Left lung (tissue), 14 donors: ENCODE measurements at places on chromosomes 4 and X. TPM values are rescaled to one million over a fixed set of nuclear protein-coding genes. Genes with fewer than 3 reads are reported as not detected.

Gene GSPT2
- polyA plus RNA-seq = 14.3 TPM

Gene EDNRA
- 108 TPM for polyA plus RNA-seq

Gene MPP1
- 52.3 TPM for polyA plus RNA-seq

Gene LONRF3
- 4.3 TPM for polyA plus RNA-seq

Gene GLOD5
- 1.7 TPM for polyA plus RNA-seq

Gene TCEANC
- polyA plus RNA-seq = 6.5 TPM

Gene SERTM2
- polyA plus RNA-seq = not detected

Gene BEX3
- polyA plus RNA-seq = 376 TPM

Gene CXorf51B
- not detected for polyA plus RNA-seq

Gene CXorf49
- polyA plus RNA-seq = not detected

Gene CORIN
- 2.8 TPM for polyA plus RNA-seq

Gene PDGFC
- polyA plus RNA-seq = 30.5 TPM

Gene HS6ST2
- 19.2 TPM for polyA plus RNA-seq

Gene PIN4
- polyA plus RNA-seq = 28.2 TPM

Gene DCAF12L2
- polyA plus RNA-seq = 0.21 TPM

Gene NEUROG2
- polyA plus RNA-seq = not detected

Gene PNMA6F
- polyA plus RNA-seq = not detected

Gene HHIP
- polyA plus RNA-seq = 39.8 TPM

Gene BEND2
- polyA plus RNA-seq = 0.17 TPM

Gene CXCL8
- polyA plus RNA-seq = 2.5 TPM

Gene GPRIN3
- 2.2 TPM for polyA plus RNA-seq

Gene NSG1
- polyA plus RNA-seq = 58.2 TPM

Gene ZFYVE28
- polyA plus RNA-seq = 4.2 TPM

Gene GPR143
- polyA plus RNA-seq = 4.9 TPM

Gene UCHL1
- polyA plus RNA-seq = 12.3 TPM

Gene CEP44
- polyA plus RNA-seq = 28.6 TPM

Gene AFM
- polyA plus RNA-seq = not detected

Gene GLUD2
- 3.4 TPM for polyA plus RNA-seq

Gene PPP4R3C
- polyA plus RNA-seq = not detected

Gene XK
- polyA plus RNA-seq = 4.1 TPM

Gene ANXA10
- polyA plus RNA-seq = not detected

Gene HEPH
- 57.0 TPM for polyA plus RNA-seq

Gene SLC6A8
- polyA plus RNA-seq = 12.1 TPM

Gene NEIL3
- polyA plus RNA-seq = 4.1 TPM

Gene NPY2R
- polyA plus RNA-seq = 0.10 TPM

Gene YY2
- 4.6 TPM for polyA plus RNA-seq

Gene CLCN4
- polyA plus RNA-seq = 6.6 TPM
